Kidney tubule cell (primary cell): ENCODE measurements at places on chromosomes 7 and 10.

DNA sequence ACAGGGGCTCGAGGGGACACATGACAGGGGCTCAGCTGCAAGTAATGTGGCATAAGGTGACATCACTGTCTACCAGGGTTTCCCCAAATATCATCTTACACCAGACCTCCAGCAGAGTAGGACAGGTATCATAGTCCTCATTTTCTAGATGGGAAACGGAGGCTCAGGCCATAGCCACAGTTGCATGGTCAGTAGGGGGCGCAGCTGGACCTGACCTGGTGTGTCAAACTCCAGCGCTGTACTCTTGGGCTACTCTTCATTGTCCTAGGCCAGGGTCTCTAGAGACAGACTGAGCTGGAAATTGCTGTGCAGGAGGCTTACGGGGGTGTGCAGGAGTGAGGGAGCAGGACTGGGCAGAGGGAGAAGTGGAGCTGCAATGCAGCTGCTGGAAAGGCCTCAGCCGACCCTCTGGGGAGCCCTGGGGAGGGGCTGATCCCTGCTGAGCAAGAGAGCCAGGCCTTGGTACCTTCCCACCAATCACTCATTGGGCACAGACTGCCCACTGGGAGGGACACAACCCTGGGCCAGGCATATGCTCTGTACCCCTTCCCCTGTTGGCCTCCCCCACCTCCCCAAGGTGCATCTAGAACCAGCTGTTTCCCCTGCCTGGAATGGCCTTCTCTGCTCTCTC, 89.9 kb downstream of the CDH23 start:
- peak; percentile 28 for DNase-seq

DNA sequence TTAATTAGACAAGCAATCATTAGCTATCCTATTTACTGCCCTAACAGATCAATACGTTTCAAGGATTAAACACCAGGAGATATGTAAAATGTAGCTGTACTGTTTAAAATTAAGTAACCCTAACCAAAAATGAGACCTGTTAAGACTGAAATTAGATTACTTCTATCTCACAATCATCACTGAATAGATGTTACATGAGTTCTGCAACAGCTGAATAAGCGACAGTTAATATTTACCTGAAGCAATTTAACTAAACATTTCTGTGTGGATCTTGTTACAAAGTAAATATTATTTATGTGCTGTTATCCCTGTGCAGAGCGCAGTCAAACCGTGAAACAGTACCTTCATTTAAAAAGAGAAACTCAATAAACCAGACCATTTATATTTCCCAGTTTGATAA, 122.5 kb downstream of the RELN start:
- no peak for DNase-seq

DNA sequence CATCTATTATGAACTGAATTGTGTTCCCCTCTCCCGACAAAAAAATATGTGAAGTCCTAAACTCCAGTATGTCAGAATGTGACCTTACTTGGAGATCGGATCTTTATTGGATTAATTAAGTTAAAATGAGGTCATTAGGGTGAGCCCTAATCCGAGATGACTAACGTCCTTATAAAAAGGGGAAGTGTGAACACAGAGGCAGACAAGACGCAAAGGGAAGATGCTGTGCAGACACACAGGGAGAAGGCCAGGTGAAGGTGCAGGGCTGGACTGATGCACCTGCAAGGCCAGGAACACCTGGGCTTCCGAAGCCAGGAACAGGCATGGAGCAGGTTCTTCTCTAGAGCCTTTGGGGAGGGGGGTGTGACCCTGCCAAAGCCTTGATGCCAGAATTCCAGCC, 187.8 kb downstream of the PARD3 start:
- no peak for DNase-seq

DNA sequence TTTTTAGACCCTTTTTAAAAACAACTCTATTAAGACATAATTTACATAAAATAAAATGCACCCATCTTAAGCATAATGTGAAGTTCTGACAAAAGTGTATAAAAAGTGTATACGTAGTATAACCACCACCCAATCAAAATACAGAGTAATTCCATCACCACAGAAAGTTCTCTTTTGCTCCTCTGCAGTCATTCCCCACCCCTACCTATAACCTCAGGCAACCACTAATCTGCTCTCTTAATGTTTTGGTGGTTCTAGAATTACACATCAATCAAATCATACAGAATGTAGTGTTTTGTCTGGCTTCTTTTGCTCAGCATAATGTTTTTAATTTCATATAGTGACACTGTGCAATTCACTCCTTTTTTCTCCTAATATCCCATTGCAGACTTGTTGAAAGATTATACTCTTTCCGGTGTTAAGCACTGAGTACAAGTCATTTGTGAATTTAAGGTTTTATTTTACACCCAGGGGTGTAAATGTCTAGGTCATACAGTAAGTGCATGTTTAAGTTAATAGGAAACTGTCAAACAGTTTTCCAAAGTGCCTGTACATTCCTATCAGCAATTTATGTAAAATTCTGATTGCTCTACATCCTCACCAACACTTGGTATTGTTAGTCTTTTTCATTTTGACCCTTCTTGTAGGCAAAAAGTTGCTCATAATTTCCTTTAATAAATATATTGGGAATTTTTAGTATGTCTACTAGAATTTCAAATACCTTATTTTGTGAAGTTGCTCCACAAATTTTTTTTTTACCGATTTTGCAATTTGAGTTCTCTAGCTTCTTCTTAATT, 86.3 kb downstream of the ZFAND4 start:
- DNase-seq = no peak

DNA sequence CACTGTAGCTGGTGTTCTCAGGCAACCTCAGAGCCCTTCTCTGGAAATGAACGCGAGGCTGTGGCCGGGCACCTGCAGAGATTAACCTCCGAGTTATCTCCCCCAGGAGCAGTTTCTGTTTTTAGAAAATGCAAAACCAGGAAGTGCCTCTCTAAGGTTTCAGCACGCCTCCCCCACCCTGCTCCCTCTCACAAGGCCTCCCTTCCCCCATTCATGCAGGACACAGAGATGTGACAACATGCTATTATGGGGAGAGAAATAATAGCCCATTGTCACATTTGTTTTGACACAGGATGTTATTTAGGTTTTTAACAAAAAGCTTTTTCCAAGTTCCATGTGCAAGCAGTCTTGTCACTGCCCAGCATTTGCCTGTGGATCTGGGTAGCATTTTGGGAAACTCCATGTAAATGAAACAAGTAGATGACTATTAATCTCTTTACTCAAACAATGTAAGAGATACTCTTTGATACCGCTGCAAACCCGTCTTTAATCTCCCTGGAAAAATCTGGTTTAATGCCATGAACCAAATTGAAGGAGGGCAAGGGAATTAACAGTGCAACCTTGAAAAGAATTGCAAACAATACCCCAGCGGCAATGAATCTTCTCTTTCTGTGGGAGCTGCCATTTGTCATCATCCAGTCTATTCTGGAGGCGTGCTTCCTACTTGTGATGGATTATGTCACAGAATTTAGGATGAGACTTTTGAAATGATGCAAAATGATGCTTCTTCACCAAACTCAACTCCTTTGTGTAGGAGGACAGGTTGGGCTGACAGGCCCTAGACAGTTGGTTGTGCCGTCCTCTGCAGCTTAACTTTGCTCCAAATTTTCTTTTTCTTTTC, 86.5 kb upstream of the NMT2 start:
- DNase-seq = no peak

DNA sequence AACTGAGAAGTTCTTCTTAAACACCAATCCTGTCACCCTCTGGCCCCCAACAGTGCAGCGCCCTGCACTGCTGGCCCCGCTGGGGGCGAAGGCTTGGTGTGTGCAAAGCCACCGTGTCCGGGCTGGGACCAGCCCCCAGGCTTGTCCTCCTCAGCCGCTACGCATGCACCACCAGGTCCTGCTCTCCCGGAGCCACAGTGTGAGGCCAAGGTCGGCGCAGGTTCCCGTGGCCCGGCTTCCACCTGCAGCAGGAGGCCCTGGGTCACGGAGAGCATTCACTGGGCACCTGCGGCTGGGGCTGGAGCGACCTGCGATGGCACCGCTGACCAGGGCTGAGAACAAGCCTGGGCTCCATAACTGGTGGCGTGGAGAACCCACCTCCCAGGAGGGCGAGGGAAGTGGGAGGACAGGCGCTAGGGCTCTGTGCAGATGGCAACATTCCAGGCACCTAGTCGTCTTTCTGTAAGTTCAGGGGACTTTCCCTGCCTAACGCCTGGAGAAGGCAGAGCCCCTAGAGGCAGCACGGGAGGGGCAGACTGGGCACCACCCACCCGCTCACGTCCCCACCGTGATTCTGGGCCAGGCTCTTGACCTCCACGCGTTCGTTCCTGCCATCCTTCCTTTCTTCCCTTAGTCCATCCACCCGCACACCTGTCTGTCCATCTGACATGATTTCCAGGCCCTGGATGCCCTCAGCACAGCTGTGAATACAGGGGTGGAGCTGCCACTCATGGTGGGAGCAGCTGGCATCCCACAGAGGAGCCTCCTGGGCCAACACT, 271.6 kb downstream of the ELFN1 start:
- DNase-seq = no peak
